ENCODE measurements at places on chromosomes 2 and 18.

DNA sequence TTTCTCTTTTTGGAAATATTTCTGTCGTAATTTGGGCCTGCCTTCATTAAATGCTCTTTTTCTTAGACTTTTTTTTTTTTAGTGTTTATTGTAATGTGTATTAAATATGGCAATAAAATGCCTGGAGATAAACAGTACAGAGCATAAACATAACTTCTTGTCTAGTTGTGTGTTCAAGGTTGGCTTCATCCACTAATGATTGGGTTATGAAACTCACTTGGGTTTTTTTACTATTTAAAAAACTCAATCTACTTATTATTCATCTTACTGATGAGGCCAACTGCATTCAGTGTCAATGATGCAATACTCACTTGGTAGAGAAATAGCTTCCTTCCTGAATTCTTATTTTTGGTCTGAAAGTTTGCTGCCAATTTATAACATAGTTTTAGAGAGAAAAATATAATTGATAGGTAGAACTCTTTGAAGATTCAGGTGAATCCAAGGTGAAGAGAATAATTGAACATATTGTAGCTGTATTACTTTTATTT lies 144.2 kb upstream of the NABP1 start:
- DNase-seq = no peak

DNA sequence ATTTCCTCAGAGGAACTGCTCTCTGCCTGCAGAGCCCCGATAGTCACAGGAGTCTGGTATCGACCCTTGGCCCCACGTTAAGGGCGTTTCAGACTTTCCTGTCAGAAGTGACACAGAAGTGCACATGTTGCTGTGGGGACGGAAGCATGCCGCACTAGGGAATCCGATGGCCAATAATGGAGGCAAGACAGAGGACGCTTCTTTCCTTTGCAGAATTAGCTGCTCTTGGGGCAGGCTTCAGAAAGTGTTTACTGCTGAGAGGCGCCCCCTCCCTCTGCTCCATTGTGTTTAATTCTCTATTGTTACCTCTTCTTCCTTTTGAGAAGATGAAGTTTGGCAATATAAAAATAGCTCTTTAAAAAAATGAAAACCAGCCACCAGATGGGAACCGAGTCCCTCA lies 118.6 kb upstream of the EML6 start:
- no peak for DNase-seq

DNA sequence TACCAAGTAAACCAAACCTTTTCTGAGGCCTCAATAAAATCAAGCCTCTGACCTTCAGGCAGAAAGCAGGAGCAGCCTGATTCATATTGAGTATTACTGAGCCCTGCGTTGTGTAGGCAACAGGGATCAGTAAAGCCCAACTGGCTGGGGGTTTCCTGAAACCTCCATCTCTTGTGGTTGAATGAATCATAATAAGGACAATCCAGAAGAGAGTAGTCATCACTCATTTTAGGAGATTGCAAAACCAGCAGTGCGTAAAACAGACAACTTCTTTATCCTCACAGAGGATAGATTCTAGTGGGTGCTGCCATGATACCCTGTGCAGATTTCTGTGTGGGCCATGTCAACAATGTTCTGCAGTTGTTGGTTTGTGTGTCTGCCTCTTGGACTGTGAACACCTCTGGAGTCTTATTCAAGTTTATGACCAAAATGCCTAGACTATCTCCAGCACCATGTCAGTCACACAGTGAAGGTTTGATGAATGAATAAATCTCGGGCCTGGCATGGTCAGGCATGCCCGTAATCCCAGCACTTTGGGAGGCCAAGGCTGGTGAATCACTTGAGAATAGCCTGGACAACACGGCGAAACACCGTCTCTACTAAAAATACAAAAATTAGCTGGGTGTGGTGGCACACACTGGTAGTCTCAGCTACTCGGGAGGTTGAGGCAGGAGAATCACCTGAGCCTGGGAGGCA lies 51.8 kb upstream of the RAB27B start:
- no peak for DNase-seq

DNA sequence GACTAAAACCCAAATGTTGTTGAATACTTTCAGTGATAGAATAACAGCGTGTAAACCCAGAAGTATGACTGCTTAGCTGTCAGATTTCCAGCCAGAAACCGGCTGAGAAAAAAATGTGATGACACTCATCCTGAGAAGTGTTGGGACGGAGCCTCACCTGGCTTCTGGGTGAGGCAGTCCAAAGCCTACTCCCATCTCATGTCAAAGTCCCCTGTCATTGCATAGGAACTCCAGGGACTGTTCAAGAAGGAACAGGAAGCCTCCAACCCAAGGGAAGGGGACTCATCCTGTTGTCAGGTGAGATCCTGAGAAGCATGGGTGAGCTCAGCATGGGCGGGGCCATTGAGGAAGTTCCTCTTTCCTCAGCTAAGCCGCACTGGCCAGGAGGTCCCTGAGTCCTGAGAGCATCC lies 11.3 kb upstream of the CHRNA1 start:
- DNase-seq = no peak

DNA sequence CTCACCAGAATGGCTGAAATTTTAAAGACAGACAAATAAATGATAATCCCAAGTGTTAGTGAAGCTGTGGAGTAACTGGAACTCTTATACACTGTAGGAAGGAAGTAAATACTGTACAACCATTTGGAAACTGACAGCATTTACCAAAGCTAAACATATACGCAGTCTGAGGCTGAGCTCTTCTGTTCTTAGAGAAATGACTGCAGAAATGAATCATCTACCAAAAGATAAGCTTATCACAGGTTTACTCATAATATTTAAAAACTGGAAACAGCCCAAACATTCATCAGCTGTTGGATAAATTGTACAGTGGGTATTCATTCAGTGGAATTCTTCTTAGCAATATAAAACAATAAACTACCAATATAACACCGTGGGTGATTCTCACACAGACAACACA lies 218.2 kb upstream of the RAB12 start:
- DNase-seq = no peak

DNA sequence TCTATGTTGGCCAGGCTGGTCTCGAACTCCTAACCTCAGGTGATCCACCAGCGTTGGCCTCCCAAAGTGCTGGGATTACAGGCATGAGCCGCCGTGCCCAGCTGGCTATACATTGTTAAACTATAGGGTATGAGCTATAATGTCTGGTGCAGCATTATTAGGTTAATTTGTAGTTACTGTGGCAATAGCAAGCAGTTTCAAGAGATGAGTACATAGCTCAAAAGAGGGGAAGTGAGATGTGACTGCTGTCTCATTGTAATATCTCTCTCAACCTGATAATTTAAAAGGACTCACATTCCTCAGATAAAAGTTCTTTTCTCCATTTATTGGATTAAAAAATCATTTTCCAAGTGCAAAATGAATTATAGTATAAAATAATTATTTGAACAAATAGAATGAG lies 116.4 kb downstream of the INO80D start:
- DNase-seq = no peak

DNA sequence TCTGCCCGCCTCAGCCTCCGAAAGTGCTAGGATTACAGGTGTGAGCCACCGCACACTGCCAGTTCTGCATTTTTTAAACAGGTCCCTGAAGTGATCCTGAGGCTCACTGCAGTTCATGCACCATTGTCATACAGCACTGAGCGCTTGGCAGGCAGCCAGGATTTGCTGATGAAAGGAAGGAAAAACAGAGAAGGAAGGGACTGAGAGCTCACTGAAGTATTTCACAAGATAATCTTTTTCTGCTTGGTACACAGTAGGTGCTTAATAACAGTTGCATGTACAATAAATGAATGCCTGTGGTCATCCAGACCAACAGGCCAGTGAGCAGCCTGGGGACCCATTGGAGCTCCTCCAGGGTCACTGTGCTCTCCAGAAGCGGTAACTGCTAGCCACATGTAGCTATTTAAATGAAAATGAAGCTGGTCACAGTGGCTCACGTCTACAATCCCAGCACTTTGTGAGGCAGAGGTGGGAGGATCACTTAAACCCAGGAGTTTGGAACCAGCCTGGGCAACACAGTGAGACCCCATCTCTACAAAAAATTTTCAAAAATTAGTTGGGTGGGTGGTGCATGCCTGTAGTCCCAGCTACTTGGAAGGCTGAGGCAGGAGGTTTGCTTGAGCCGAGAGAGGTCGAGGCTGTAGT lies 33.1 kb upstream of the SMAD7 start:
- DNase-seq = no peak

- DNase-seq = no peak
These were observed 33.7 kb downstream of the KLF7 start for GRCh38 chr2:207132019-207132418.

DNA sequence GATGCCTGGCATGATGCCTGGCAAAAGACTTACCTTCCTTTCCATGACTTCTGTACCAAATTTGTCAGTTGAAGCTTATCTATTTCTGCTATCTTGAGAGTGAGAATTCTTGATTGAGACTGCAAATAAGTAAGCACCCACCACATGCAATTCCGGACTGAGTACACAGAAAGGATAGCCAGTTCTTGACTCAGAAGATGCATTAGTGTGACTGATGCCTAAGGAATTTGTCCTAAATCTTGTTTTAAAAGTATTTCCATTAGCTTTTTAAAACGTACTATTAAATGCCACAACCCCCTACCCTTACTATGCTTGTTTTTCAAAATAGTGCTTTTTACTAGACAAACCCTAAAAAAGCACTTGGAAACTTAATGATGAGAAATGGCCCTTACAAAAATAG lies 545 bp downstream of the MPP4 start:
- no peak for DNase-seq

DNA sequence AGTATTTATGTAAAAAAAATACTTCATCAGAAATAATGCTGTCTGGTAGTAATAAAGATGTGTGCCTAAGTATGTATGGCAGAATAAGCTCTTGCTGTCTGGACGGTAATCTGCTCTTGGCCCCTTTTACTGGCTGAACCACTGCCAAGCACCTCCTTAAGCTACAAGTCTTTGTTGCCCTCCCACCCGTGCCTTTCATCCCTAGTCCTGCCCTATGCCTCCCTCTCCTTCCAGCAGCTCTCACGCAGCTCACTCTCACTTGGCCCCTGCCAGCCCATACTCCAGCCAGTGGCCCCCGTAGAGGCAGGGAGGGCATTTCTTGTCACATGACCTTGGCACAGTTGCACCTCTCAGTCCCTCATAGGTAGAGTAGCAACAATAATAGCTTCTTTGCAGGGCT lies 54.5 kb upstream of the NPAS2 start:
- DNase-seq = no peak

- DNase-seq = no peak
These were observed 2.4 kb downstream of the C2orf42 start for GRCh38 chr2:70188460-70188859.

DNA sequence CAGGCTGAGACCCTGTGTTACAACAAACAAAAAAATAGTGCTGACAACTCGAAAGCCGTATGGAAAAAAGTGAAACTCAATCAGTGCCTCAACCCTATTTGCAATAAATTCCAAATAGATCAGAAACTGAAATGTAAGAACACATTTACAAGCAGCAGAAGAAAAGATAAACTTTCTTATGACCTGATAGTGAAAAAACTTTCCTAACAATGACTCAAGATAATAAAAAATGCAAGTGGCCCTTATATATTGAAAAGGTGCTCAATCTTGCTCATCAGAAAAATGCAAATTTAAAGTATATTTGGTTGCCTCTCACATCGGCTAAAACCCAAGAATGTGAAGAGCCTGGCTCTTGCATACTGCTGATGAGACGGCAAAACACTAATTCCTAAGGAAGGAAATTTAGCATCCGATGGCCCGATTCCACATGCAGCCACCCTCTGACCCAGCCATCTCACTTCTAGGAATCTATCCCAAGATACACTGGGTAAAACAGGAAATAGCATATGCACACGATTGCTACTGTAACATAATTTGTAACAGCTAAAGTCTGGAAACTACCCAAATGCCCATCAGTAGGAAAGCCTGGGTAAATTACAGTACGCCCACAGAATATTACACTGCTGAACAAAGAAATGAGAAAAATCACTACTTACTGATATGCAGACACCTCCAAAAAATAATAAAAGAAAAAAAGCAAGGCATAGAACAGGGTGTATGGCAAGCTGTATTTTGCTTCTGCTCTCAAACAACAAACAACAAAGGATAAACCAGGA lies 56.8 kb downstream of the HDLBP start:
- DNase-seq = no peak

- no peak for DNase-seq
These were observed 234.7 kb downstream of the HRH4 start for GRCh38 chr18:24695168-24695567.

DNA sequence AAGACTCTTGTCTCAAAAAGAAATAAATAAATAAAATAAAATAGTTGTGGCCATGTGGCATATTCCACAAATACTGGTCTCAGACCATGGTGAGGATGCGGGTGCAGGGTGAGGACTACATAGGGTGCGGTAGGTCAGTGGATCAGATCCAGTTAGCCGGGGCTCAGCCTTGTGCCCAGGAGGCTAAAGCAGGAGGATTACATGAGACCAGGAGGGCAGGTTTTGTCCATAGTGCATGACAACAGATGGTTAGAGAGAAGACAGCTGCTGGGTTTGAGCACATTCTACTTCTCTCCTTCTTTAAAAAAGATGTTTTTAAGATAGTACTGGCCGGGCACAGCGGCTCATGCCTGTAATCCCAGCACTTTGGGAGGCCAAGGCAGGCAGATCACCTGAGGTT lies 12.8 kb upstream of the PSD4 start:
- DNase-seq = no peak

DNA sequence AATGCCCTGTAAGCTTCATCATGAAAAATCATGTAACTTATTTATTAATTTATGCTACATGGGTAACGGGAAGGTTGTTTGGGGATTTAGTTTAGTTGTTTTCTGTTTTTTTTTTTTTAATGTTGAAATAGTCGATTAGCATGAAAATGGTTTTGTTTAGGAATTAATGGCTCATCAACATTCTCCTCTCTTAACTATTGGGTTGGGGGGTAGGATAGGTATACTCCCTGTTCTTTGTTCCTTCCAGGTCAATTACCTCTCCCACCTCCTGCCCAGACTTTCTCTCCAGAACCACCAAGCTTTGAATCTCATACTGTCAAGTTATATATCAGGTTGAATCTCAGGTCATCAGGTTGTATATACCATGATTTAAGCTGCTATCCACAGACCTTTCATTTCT lies 568.7 kb upstream of the DSEL start:
- DNase-seq = no peak

- DNase-seq = no peak
These were observed 34.2 kb downstream of the PMS1 start for GRCh38 chr2:189818249-189819038.
